ENCODE measurements at places on chromosomes 5 and 9. TPM values are rescaled to one million over a fixed set of nuclear protein-coding genes. Genes with fewer than 3 reads are reported as not detected.
A peak's percentile ranks its signal among the peaks of the same experiment; 100 is the strongest.

The ZNF300 gene
- polyA plus RNA-seq, result 1.4 TPM

The SLC34A3 gene
- polyA plus RNA-seq, result not detected

The PPP3R2 gene
- not detected for polyA plus RNA-seq

The ACOT12 gene
- polyA plus RNA-seq, result not detected

The MVB12B gene
- 4.3 TPM for polyA plus RNA-seq

The RNF183 gene
- polyA plus RNA-seq, result 0.03 TPM

The BTNL9 gene
- polyA plus RNA-seq, result 254 TPM

DNA sequence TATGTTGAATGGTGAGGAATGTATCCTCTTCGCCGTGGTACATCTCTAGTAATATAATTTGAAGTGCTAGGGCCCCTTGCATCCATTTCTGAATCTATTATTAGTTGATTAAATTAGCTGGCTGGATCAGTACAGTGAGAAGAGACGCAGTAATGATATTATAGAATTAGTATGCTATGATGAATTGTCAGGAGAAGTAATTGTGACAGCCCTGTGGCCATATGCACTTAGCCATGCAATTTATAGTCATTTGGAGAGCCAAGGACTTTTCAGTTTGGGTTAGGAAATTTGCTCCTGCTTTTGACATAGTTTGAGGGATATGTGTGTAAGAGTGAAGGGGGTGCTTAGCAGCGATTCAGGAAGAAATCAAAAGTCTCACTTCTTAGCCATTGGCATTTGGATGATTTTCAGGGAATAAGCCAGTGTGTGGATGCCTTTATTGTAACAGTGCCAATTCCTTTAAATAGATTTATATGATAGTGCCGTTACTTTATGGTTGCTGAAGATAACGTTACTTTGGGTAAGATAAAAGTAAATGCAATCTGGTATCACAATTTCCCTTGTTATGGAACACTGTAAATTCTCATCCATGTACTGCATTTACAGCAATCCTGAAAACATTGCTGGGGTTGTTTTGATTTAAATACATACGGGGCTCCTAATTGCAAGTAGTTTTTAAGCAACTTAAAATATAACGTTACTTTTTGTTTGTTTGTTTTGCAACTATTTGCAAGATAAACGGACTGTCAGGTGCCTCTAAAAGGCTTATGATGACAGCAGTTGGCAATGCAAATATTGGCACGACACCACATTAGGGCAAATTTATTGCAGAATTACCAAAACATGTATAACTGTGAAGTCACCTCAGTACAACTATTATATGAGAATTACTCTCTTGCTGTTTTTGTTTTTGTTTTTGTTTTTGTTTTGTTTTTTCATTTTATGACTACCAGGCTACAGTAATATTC, 875.4 kb upstream of the WWC1 start:
- no peak for DNase-seq

GRCh38 chr9:8857926-8858595, 1058.5 kb upstream of the DMAC1 start:
- peak; percentile 76 for DNase-seq

DNA sequence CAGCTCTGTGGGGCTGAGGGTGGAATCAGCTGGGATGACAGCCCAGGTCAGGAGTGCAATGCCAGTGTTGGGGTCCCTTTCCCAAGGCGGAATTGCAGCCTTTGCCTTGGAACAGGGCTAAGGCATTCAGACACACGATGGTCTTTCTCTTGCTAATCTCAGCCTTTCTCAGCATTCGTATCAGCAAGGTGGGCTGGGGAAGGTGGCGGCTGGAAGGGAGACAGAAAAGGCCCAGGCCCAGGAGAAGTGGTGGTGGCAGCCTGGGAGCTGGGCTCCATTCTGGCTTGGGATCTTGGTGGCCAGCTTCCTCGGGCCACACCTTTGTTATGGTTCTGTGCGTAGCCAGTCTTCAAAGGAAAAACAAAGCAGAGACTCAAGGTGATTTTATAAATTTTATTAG, 1.1 kb upstream of the ARHGEF28 start:
- DNase-seq, result no peak

DNA sequence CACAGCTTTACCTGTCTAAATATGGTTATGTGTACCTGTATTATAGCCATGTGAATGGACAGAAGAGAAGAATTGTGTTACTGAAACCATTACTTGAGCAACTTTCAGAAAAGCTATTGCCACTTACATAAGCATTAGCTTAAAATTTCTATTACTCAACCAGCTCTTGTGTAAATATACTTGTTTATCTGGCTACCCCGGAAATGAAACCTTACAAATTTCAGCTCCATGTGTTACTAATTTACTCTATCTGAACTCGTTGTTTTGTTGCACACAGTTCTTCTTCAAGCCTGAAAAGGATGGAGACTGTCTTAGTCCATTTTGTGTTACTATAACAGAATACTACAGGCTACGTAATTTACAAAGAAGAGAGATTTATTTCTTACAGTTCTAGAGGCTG, 22.5 kb upstream of the ADAMTSL1 start:
- DNase-seq, result no peak

GRCh38 chr5:172579403-172579990, 61.6 kb upstream of the NEURL1B start:
- DNase-seq, result no peak

- no peak for DNase-seq
Observed at GRCh38 chr9:15824310-15824709, 271.5 kb downstream of the CCDC171 start.

DNA sequence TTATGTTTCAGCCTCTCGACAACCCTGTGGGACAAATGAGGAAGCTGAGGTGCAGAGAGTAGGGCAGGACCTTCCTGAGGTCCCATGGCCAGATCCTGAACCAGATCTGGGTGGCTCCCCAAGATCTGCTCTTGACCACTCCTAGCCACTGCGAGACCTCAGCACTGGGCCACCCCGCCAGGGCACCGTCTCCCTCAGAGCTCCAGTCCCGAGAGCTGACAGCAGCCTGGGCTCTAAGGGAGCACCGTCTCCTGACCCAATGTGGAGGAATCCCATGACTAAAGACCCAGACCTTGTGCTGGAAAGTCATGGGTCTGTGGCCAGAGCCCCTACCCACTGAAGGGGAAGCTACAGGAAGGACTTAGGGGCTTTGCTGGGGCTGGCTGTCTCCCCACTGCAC, 4.5 kb upstream of the LMX1B start:
- no peak for DNase-seq

- no peak for DNase-seq
Observed at GRCh38 chr5:175025077-175025476, 300.7 kb downstream of the MSX2 start.

DNA sequence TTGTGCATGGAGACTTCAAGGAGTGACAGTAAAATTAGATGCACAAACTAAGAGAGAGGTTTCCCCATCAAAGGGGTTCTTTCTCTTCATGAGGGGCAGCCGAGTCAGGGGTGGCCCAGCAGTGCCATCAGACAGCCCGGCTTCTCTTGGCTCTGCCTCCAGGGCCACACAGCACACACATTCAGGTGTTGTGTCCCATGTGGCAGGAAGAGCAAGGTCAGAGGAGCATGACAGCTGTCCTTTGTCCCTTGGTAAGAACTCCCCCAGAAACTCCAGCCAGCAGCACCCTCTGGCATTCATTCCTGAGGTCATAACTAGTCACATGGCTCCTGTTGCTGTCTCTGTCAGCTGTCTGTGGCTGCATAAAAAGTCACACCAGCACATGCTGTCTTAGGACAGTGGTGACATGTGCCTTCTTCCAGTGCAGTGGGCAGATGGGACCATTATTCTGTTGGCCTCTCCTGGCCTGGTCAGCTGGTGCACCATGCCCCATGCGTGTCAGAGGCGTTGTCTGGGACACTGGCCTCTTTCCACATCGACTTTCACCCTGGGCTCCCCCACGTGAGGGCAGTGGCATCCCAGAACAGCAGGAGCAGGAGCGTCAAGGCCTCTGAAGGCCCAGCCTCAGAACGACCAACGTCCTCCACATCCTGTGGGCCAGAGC, 78.4 kb upstream of the OTULINL start:
- no peak for DNase-seq

DNA sequence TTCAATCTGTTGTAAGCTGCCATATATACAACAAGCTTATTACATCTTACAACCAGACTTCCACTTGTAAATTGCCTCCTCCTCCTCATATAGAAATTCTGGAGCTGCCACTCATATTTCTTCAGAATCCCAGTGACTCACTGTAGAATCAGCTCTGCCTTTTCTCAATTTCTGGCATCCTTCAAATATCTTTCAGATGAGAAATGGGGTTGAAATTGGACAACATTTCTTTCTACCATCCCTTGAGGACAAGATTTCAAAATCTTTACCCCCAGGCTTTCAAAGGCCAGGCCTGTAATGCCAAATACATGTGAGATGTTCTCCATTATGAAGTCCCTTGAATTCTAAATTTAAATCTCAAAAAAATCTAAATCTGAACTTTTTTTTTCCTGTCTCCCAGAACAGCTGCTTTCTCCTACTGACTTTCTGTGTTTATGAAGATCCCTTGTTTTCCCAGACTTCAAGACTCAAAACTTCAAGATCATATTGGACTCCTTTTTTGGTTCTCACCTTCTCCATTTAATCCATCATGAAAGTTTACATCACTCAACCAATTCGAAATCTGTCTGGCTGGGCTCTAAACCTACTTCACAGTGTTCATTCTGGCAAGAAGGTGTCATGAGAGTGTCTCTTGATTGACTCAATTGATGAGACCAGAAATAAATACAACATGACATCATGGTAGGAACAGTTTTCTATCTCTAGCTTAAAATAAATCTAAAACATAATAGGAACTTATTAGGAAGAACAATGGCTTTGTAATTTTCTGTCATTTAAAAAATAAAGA, 109.8 kb downstream of the HMHB1 start:
- DNase-seq, result no peak

DNA sequence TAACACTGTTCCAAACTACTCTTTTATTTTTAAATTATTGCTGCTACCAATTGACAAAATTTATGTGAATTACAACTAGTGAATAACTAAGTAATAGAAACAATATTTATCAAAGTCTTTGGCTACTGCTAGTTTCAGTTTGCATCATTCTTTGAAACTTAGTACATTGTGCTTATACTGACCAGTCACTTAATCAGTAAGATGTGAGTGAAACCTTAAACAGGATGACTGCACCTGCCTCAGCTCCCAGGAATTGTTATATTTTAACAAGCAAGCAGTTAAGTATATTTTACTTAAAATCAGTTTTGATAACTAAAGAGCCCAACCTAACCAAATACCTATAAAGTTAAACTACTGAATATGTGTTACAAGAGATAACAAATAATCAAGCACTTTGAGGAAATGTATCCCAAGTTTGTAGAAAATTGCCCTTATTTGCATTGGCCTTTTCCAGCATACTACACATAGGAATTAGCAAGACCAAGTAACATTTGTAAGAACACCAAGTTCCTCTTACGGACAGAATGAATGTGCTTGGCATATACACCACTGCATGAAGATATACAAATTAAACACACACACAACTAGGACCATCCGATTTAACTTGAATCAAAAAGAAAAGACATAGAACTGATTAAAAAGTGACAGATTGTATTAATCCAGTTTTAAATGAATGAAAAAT, 545.5 kb upstream of the DAB2 start:
- DNase-seq, result no peak

DNA sequence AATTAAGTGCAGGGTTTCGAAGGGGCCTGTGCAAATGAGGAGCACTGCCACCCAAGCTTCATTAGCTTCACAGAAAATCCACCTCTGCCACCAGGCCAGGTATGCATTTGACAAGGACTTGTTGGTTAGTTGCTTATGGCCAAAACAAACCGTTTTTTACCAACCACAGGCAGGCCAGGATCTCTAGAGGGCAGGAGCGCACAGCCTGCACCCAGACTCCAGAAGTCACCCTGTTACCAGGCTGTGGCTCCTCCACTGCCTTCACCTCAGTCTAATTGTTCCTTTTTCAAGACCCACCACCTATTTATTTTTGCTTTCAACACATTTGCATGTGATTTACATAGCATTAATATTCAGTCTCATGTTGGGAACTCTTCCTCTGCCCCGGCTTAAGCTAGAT, 78.3 kb upstream of the HSPA9 start:
- DNase-seq, result no peak

GRCh38 chr9:79255651-79256260, 316.0 kb upstream of the TLE4 start:
- DNase-seq, result no peak

GRCh38 chr5:86411596-86411995, 206.1 kb upstream of the COX7C start:
- no peak for DNase-seq

GRCh38 chr9:70229026-70229425, 29.8 kb upstream of the SMC5 start:
- DNase-seq, result peak; percentile 21

DNA sequence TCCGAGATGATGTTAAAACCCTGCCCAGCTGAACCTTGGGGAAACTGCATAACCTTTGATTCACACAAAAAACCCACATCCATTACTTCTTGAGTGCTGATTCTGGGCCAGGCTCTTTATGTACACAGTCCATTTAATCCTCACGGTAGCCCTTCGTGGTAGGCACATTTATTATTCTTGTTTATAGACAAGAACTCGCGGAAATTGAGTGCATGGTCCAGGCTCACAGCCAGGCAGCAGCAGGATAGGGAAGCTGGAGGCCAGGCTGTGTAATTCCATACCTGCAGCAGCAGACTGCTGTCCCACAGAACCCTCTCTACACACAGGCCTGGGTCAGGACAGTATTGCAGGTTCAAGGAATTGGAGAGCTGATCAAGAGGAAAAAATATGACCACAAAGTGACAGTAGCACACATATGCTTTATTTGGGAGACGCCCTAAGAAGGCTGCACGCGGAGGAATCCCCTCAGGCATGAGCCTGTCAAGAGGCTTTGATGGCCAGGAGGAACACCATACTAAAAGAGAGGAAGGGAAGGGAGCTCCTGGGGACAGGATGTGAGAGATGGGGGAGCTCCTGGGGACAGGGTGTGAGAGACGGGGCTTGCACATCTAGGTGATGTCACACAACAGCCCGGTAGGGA, 28.4 kb upstream of the FAM120A start:
- no peak for DNase-seq

- DNase-seq, result no peak
Observed at GRCh38 chr5:119079318-119079921, 8.5 kb downstream of the DMXL1 start.

DNA sequence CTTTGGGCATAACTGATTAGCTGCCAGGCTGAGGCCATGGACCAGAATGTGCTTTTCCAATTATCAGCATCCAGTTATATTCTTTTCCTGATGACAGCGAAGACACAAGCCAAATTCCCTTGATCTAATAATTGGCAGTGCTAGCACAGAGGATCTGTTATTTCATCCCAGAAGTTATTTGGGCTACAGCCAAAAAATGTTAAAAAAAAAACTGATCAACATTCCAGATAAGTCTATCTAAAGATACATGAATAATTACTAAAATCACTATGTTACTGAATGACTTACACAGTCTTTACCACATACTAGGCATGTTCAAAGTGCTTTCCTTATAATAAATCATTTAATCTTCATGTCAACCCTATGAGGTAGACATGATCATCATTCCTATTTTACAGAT, 13.5 kb upstream of the PDZD2 start:
- DNase-seq, result no peak

- peak; percentile 95 for DNase-seq
Observed at GRCh38 chr5:177554474-177555111, at the start of gene FAM193B. Gene FAM193B, minus strand, starts transcription at chr5:177554563. Its CDS starts 105 bp downstream, at chr5:177554458.
